ENCODE measurements at places on chromosomes 2 and 18.

DNA sequence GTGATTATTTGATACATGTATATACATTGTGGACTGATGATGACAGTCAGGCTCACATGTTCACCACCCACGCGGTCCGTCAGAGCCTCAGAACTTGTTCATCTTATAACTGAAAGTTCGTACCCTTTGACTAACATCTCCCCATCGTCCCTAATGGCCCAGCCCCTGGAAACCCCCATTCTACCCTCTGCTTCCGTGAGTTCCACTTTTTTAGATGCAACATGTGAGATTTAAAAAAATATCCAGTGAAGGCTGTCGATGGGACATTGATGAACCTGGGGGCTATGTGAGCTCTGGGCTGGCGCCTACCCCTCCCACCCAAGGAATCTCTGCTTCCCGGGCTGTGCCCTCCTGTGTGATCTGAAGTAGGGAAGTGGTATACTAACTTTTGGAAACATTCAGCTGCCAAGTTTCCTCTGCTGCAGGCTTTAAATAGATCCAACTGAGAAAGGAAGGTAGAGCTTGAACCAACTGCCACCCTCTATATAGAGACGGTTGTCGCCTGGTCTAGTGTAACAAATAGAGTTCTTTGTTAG lies 163.8 kb downstream of the FAM210A start:
- DNase-seq = peak; percentile 50

- no peak for DNase-seq
Measured at GRCh38 chr2:11695576-11695975, 25.6 kb upstream of the NTSR2 start.

DNA sequence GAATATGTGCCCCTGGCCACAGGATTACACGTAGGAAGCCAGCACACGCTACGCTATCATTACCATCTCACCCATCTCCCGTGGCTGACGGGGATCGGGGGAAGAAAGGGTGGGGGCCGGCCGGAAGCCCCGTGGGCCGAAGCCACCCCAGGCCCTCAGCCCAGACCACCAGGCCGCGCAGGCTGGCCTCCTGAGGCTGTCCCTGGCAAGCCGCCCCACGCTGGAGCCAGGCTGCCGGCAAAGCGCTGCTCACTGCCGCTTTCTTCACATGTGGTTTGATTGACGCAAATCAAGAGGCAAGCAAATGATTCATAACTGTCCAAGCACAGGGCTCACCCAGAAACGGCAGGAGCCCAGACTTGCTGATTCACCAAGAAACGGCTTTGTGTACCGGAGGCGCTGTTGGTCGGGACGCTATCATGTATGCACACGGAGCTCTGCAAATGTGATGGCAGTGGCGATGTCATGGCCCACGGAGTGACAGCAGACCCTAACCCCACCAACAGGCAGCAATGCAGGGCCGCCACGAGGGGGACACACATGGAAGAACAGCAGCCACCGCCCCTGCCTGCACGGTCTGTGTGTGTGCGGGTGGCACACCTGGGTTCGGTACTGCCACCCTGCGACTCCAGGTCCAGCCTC lies 125.7 kb downstream of the HDAC4 start:
- peak; percentile 86 for DNase-seq

- DNase-seq = no peak
Measured at GRCh38 chr18:76794326-76794725, 28.0 kb upstream of the ZNF236 start.

GRCh38 chr2:175525975-175526374 lies 344.5 kb upstream of the ATP5MC3 start:
- DNase-seq = no peak

DNA sequence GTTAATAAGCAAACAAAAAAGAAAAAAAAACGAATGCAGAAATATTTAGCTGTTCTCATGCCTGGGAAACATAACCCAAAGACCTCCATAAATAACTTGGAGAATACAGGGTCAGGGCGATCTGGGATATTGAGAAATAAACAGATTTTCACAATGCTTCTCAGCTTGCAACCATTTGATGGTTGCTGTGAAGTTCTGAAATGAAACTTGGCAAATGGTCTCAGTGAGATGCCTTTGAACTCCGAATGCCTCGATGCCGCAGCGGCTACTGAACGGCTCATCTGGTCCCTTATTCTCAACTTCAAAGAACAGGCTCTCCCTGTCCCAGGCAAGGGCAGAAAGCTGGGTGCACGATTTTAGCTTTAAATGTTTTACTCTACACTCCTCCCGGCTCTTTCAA lies 78.1 kb downstream of the ZNF516 start:
- DNase-seq = no peak

GRCh38 chr2:10634495-10634894 lies 55.3 kb downstream of the NOL10 start:
- DNase-seq = no peak

- DNase-seq = no peak
Measured at GRCh38 chr18:61710082-61710620, 182.7 kb downstream of the RNF152 start.

GRCh38 chr2:71938108-71938507 lies 209.6 kb downstream of the CYP26B1 start:
- no peak for DNase-seq

GRCh38 chr2:66890166-66890742 lies 455.3 kb downstream of the MEIS1 start:
- DNase-seq = no peak

DNA sequence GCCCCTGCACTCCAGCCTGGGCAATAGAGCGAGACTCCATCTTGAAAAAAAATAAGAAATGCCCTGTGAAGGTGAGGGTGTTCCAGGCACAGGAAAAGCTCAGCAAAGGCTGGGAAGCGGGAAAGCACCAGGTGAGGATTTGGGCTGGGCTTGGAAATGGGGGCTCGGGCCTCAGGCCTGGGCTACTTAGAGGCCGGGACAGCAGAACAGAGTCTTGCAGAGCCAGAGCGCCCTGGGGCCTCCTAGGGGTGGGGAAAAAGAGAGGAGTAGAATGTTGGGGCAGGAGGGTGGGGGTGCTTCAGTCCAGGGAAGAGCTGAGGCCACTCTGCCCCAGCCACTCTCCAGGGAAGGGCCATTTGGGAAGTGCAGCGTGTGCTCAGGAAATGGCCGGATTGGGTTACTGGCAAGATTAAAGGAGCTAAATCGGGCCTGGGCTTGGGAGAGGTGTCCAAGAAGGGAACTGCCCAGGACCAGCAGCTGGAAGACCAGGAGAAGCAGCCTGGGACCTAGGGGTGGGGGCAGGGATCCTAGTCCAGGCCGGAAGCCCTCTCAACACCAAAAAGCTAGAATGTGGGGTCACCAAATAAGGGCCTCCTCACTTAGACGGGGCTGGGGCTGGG lies 13.8 kb upstream of the DES start:
- DNase-seq = no peak

DNA sequence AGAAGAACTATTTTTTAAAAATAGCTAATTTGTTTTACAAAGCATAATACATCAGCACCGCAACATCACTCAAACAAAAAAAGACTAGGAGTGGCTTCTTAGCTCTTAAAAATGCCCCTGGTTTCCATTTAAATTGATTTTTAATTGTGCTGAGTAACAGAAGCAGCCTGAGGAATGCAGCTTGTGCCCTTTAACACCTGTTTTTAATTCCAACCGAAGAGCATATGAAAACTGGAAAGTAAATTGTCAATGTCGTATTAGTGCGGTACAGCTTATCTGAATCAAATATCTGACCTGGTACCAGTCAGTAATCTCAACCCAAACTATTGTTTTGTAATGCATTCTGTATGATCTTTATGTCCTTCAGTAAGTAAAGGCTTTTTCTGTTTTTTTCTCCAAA lies 13.2 kb upstream of the CD302 start:
- no peak for DNase-seq

DNA sequence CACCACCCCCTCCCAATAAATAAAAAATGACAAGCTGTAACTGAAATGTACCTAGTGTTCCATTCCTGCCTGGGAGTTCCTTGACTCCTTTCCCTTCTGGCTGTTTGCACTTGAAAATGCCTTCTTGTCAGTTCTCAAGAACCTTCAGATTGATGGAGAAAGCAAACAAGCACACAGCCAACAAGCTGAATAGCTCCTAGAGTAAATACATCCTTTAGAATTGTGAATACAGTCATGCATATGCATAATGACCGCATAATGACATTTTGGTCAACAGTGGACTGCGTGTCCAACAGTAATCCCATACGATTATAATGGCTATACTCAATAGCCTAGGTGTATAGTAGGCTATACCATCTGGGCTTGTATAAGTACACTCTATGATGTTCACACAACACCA lies 97.0 kb downstream of the LYPD6 start:
- no peak for DNase-seq

DNA sequence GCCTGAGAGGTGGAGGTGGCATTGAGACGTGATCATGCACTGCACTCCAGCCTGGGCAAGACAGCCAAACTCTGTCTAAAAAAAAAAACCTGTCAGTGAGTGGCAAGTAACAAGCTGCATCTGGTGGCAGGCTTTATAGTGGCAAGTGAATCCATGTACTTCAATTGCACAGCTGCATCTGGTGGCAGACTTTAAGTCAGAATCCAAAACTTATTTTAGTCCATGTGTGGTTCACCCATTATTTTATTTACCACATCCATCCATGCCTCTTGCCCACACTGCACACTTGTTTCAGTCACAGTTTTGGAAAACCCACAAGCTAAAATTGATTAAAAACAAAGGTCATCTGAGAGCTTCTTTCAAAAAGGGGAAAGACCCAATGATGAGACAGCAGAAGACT lies 1636.4 kb upstream of the NXPH2 start:
- DNase-seq = no peak

GRCh38 chr18:48752928-48753327 lies 197.8 kb downstream of the SMAD7 start:
- no peak for DNase-seq

- no peak for DNase-seq
Measured at GRCh38 chr18:54957996-54958395, 1.3 kb downstream of the CCDC68 start.

DNA sequence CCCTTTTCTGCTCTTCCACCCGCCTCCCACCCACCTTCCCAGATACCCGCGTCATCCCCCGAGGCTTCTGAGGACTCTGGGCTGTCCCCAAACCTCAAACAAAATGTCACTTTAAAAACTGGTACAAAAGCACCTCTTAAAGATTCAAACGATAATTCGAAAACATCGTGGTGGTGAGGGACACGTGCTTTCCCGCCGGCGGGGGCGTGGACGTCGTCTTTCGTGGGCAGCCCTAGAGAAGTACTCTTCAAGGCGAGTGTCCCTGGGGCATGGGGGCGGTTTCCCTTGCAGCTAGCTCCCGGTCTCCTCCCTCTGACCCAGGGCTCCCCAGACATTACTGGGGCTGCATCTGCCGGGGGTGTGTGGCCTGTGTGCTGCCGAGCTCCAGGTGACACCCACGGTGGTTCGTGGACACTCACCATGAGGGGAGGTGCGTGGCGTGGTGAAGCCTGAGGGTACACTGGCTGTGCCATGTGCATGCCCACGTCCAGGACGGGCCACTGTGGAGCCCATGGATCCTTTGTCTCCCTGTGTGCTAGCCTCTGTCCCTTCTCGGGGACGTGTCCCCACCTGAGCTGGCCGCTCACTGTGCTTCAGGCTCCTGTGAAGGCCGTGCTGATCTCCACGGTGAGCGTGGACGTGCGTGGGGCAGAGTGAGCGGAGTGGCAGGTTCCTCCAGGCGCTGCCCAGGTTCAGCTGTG lies 117.8 kb downstream of the NFATC1 start:
- DNase-seq = no peak

GRCh38 chr2:132669908-132670495 lies at the start of gene LYPD1:
Gene LYPD1, minus strand, starts transcription at chr2:132670205. Its CDS starts 273 bp downstream, at chr2:132669932.
- DNase-seq = peak; percentile 17

GRCh38 chr2:210072493-210072892 lies 70.1 kb downstream of the RPE start:
- no peak for DNase-seq

GRCh38 chr18:37414816-37415215 lies 150.8 kb downstream of the CELF4 start:
- no peak for DNase-seq

- no peak for DNase-seq
Measured at GRCh38 chr18:31426021-31426420, 21.5 kb upstream of the DSG3 start.

DNA sequence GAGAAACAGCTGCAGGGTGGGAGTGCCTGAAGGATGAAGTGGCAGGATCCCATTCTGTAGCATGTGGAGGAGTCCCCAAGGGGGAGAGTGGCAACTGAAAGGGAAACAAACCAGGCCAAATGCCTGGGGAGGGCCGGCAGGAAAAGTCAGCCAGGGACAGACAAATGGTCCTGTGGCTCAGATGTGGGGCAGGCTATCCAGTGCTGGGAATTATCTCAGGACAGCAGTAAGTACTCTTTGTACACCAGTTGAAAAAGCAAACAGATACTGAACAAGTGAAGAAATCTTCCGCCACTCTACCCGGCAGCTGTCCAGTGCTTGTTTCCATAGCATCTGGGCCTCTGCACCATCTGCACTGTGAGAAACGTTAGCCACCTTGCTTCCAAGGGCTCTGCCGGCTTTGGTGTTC lies 408.9 kb downstream of the LRATD1 start:
- DNase-seq = no peak

- DNase-seq = peak; percentile 83
Measured at GRCh38 chr18:36284671-36285295, 12.7 kb upstream of the FHOD3 start.

DNA sequence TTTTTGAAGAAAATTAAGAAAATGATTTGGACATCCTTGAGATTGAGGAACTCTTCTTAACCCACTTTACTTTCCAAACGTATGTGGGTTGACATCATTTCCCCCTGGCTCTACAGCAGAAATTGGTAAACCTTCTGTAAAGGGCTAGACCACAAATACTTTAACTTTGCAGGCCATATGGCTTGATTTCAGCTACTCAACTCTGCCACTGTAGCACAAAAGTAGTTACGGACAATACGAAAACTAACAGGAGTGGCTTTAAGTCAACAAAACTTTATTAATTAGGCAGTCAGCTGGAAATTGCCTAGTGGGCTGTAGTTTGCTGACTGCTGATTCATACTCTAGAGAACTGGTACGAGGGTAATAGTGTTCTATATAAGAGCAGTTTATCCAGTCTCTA lies 83.2 kb upstream of the DTNB start:
- peak; percentile 72 for DNase-seq

- no peak for DNase-seq
Measured at GRCh38 chr2:1970341-1970740, 226.0 kb upstream of the PXDN start.

DNA sequence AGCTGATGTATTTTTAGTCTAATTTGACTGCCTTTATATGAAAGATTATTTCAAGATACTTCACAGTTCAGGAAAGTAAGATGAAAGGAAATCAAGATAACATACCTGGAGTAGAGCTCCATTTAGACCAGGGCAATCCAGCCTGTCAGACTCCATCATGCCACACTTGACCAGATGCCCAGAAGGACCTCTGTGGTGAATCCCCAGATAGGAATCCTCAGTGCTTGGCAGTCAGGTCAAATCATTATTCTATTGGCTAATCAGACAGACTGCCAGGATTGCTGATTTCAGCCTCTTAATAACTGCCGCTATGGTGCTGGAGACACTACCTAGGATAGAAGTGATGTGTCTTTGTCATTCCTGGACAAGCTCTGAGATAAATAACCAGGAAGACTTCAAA lies 404.2 kb downstream of the STK39 start:
- no peak for DNase-seq

DNA sequence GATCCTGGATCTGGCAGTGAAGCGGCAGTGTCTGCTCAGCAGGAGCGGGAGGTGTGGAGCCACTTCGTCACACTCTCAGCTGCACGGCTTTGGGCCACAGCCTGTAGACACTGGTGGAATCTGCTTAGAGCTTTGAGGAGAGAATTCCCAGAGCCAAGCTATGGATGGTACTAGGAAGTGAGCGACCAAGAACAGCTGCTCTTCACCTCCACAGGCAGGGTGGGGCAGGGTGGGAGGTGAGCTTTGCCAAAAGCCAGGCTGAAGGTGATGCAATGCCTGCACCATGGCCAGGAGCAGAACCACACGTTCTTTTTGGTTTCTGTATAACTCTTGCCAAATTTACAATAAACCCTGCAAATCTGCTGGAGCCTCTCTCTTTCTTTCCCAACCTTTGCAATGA lies 226.1 kb downstream of the ANKRD30B start:
- no peak for DNase-seq
